Cardiac atrium fibroblast (primary cell): ENCODE measurements at places on chromosomes 2 and 18. TPM values are rescaled to one million over a fixed set of nuclear protein-coding genes. Genes with fewer than 3 reads are reported as not detected.

Gene MFSD6
- total RNA-seq, result 0.90 and 4.4 TPM in 2 replicates

Gene AGFG1
- 79.9 and 83.4 TPM in 2 replicates for total RNA-seq

Gene UGT1A7
- not detected in 2 replicates for total RNA-seq

Gene CCDC178
- total RNA-seq, result not detected in 2 replicates

Gene C2orf72
- total RNA-seq, result 2.1 and 3.2 TPM in 2 replicates
